Stimulated activated CD8-positive, alpha-beta memory T cell treated with anti-CD3 and anti-CD28 coated beads, Interleukin-4, amount 100 ng/mL, for 4 hours (primary cell): ENCODE measurements at places on chromosomes 2 and 18.

- DNase-seq = no peak
Measured at GRCh38 chr2:120876526-120877280, 141.0 kb downstream of the GLI2 start.

DNA sequence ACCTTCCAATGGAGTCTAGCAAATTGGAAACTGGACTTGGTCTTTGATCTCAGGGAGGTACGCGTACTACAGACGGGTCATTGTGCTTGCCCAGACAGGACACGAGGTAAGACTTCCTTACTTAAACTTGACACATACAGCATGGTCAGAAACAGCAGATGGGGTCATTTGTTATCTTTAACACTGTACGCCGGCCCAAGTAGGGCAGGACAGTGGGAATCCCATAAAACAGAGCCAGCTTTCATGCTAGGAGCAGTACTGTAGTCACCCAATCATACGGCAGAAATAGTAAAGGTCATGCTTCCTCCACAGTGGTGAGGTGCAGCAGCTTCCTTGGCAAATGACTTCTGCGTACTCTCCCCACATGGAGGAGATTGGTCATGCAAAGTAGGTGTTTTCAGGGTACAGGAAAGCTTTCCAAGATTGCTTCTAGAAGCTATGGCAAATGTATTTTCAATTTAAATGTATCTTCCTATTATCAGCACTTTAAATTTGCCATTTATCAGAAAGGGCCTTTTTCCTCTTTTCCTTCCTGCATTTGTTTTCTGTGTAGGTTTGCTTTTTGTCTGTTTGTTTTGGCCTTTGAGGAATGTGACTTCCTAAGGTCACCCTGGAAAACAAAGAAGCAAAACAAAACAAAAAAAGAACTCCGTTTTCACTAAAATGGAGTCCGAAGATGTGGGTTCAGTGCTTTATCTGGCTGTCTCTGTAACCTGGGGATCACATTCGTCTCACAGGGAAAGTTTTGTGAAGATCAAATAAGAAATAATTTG, 74.0 kb upstream of the DSG1 start:
- DNase-seq = no peak

- DNase-seq = no peak
Measured at GRCh38 chr2:27914805-27915175, 24.3 kb downstream of the BABAM2 start.

GRCh38 chr2:203662951-203663350, 43.5 kb upstream of the CD28 start:
- DNase-seq = no peak

DNA sequence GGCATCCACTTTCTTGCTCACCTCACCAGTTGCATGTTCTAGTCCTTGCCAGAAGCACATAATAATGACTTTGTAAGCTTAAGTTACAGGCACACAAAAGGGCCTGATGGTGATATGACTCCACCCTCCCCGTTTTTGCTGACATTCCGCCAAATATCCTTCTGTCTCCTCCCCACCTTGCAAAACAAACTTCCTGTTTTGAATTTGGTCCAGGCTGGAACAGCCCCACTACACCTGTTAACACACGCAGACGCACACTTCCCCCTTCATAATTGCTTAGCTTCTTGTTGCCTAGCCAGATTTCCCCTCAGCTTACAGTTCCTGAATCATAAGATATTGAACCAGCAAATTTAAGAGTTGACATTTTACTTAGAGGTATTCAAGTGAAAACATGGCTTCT, at the start of gene MGAT5:
TSS of gene MGAT5 (plus strand) at position 269 of the 400 bp plus-strand sequence. CDS start 332 bp downstream, outside the sequence.
- DNase-seq = no peak

- no peak for DNase-seq
Measured at GRCh38 chr18:59303656-59304195, 14.7 kb downstream of the CPLX4 start.

DNA sequence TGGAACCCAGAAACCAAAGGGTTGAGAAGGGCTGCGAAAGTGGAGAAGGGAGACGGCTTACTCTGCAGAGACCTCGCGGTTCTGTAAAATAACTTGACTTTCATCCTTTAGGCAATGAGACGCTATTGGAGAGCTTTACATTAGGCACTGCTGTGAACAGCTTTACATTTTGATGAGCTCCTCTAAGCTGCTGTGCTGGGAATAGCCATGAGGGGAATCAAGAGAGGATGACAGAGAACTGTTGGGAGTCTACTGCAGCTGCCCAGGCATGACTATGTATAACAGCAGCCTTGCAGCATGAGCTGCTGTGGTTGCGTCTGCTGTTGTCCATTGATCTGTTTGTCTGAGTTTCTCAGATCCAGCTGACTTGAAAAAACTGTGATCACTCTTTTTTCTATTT, 310.8 kb upstream of the MAP2 start:
- no peak for DNase-seq

GRCh38 chr2:9939587-9940485, 11.7 kb upstream of the GRHL1 start:
- no peak for DNase-seq

DNA sequence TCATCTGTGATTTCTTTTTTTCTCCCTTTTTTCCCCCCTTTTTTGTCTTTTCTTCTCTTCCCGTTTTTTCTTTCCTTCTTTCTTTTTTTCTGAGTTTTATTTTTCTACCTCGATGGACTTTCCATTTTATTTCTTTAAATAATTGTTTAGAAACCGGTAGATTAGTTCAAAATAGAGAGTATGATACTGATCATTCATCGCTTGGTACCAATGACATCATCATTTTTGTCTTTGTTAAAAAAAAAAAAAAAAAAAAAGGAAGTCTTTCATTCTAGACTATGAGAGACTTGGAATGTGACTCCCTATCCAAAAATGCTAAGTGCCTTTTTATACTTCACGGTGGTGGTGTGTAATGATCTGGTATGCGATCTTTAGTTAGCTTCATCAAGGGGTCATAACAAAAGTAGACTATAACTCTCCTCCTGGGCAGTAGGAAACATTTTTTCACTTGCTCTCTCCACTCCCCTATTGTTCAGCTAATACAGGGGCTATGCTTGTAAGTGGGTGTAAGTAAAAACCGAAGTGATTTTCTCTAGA, 1517.5 kb upstream of the ZEB2 start:
- no peak for DNase-seq

- DNase-seq = no peak
Measured at GRCh38 chr2:70029814-70030409, 57.4 kb upstream of the PCBP1 start.

GRCh38 chr2:223945755-223946154, 620 bp upstream of the WDFY1 start:
- DNase-seq = no peak

DNA sequence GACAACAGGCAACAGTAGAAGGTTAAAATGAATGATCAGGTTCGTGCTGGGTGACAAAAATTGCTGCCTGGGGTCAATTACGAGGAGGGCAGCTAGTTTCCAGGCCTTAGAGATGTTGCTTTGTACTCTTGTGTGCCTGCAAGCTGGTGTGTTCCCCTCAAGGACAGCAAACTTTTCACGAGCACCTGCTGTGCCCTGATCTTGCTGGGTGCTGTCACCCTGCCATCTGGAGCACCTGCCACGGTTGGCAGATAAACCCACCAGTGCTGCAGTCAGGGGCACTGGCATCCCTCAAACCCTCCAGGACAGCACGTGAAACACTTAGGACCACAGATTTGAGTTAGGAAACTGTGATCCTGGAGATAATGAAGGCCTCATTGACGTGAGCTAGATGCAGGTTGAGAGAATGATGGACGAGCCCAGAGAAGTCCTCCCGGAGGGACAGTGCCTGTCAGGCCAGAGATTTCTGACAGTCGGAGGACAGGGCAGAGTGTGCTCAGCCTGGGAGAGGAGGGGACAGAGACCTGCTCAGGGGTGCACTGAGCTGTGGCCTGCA, 104.3 kb upstream of the RAB12 start:
- no peak for DNase-seq

- no peak for DNase-seq
Measured at GRCh38 chr2:23698721-23699579, 228.0 kb downstream of the ATAD2B start.

DNA sequence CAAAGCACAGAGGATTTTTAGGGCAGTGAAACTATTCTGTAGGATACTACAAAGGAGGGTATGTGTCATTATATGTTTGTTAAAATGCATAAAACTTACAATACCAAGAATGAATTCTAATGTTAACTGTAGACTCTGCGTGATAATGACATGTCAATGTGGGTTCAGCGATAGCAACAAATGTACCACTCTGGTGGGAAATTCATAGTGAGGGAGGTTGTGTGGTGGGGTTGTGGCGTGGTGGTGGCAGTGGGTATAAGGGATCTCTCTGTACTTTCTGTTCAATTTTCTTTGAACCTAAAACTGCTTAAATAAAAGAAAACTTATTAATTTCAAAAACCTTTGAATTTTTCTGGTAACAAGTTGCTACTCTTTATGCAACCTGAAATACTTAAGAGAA, 99.3 kb upstream of the SLC38A11 start:
- no peak for DNase-seq

DNA sequence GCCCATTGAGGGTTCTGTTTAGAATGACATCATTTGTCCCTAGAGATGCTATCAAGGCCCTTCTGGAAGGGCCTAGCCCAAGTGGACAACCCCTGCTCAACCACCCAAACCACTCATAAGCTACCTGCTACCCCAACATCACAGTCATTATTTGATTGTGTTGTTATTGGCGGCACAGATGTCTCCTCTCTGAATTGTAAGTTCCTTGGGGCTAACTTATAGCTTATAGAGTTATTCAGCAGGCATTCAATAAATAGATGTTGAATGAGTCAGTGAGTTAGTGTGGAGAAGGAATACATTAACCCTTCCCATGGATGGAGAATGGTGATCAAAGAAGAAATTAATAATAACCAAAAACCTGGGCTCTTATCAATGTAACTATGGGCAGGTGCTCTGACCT, 80.0 kb downstream of the ACAA2 start:
- DNase-seq = no peak

GRCh38 chr18:45826084-45826483, 609 bp downstream of the SIGLEC15 start:
- no peak for DNase-seq

- DNase-seq = no peak
Measured at GRCh38 chr2:109166811-109167210, 37.8 kb downstream of the SH3RF3 start.

GRCh38 chr18:26556573-26556972, 8.2 kb upstream of the KCTD1 start:
- no peak for DNase-seq

DNA sequence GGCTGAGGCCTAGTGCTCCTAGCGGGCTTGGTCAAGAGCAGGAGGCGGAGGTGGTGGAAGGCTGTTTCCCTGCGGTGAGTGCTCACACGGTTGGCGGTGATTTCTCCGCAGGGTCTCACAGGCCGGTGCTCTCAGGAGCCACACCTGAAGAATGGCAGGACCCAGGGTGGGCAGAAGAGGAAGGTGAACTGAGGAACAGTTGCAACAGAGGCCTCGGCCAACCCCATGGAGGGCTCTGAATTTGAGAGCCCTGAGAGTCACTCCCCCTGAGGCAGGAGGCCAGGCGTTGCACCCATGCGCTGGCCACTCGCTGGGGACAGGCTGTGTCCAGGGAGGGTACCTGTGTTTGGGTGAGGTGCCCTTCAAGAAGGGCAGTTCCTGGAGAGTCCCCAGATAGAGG, 35.3 kb upstream of the ZNF516 start:
- no peak for DNase-seq

DNA sequence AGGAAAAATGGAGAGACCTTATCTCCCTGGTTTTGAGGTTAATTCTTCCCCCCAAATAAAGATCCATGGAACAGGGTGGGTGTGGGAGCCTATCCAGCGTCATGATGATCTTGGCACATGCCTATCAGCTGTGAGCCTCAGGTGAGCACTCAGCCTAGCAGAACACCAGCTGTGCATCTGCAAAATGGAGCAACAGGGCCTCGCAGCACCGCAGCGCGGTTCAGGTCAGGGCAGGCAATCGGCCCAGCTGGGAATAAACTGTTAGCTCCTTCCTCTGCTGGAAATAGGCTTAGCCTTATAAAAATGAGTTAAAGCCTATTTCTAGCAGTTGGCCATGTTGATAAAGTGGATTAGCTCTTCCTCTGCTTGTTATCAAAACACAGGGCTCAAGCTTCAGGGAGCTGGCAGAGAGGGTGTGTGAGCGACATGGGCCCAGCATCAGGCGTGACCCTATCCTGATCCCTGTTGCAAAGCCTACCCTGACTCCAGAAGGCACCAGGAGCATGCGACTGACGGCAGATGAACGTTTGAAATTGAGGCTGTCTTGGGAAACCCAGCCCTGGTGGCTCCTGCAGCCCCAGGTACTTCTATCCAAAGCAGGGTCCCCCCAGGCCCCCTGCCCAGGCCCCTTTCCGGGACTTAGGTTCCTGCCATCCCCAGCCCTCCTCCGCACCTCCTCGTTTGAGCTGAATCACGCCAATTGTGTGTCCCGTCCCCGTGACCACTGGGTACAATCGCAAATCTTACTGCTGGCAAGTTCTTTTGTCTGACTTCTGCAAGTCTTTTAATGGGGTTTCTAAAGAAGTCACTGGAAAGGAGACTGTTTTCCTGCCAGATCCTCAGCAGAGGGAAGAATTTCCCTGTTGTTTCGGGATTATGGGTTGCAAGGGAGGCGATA, 35.4 kb downstream of the ARHGEF4 start:
- DNase-seq = no peak

- DNase-seq = no peak
Measured at GRCh38 chr2:236743039-236743920, 173.7 kb downstream of the ACKR3 start.

- no peak for DNase-seq
Measured at GRCh38 chr18:57527556-57528229, 58.8 kb downstream of the FECH start.

- no peak for DNase-seq
Measured at GRCh38 chr2:143745060-143745459, 615.8 kb downstream of the ARHGAP15 start.
